Lower lobe of right lung (tissue), 2 donors: ENCODE measurements at places on chromosomes 16 and 17.

- DNase-seq = no peak
Measured at GRCh38 chr17:9432134-9432885, 143.3 kb downstream of the STX8 start.

GRCh38 chr17:72358465-72358864 lies 237.6 kb downstream of the SOX9 start:
- no peak for DNase-seq

DNA sequence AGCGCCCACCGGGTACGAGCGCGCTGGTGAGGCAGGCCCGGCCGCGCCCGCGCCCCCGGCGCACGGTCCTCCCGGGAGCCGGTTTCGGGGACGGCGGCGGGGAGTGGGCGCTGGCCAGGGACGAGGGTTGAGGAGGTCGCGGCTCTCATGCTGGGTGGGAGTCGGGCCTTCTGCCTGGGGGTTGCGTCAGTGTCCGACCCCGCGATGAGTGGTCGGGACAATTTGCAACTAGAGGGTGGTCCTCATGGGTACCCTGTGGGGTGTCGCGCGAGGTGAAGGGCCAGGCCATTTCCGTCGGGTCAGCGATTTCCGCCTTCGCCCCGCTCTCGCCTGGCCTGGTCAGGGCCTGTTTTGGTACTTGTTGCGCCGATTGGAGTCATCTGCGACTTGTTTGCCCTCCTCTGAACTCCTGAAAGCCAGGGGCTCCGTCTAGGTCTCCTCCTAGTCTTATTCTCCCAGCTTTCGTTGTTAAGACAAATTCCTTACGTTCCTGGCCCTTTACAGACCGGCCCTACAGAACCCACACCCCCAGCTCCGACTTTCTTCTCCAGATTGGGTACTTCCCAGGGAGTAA lies 14.9 kb downstream of the NAA60 start:
- DNase-seq = no peak

GRCh38 chr16:66359012-66359411 lies 7.5 kb upstream of the CDH5 start:
- DNase-seq = no peak

- DNase-seq = no peak
Measured at GRCh38 chr16:58461056-58461455, 38.9 kb upstream of the NDRG4 start.
